ENCODE measurements at places on chromosomes 2 and 18.

DNA sequence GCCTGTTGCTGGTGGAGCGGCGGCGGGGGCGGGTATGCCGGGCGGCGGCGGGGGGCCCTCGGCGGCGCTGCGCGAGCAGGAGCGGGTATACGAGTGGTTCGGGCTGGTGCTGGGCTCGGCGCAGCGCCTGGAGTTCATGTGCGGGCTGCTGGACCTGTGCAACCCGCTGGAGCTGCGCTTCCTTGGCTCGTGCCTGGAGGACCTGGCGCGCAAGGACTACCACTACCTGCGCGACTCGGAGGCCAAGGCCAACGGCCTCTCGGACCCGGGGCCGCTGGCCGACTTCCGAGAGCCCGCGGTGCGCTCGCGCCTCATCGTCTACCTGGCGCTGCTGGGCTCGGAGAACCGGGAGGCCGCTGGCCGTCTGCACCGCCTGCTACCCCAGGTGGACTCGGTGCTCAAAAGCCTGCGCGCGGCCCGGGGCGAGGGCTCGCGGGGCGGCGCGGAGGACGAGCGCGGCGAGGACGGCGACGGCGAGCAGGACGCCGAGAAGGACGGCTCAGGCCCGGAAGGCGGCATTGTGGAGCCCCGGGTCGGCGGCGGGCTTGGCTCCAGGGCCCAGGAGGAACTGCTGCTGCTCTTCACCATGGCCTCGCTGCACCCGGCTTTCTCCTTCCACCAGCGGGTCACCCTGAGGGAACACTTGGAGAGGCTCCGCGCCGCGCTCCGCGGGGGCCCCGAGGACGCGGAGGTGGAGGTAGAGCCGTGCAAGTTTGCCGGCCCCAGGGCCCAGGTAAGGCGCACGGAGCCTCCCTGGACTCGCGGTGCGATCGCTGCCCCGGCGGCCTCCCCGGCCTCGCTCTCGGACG lies 1.0 kb downstream of the ZCCHC2 start:
- DNase-seq: peak; percentile 44

- DNase-seq: no peak
These were observed 534.8 kb upstream of the CDH7 start for GRCh38 chr18:65215865-65216466.

GRCh38 chr2:39099870-39100728 lies 20.8 kb downstream of the SOS1 start:
- no peak for DNase-seq

GRCh38 chr18:76346490-76347130 lies 148.4 kb downstream of the ZNF516 start:
- DNase-seq: no peak

GRCh38 chr2:138440759-138441158 lies 60.8 kb upstream of the SPOPL start:
- no peak for DNase-seq

GRCh38 chr18:62345909-62346308 lies 20.8 kb downstream of the TNFRSF11A start:
- no peak for DNase-seq

- DNase-seq: no peak
These were observed 78.7 kb upstream of the ITGA6 start for GRCh38 chr2:172348555-172349288.

GRCh38 chr2:64114912-64115277 lies 29.3 kb downstream of the PELI1 start:
- DNase-seq: no peak

All from CD4-positive, alpha-beta T cell treated with Interleukin-17A for 1 hour (primary cell).